ENCODE measurements at places on chromosomes 13 and 19.

GRCh38 chr13:23427342-23427843 lies 6.1 kb downstream of the SACS start:
- no peak for DNase-seq

DNA sequence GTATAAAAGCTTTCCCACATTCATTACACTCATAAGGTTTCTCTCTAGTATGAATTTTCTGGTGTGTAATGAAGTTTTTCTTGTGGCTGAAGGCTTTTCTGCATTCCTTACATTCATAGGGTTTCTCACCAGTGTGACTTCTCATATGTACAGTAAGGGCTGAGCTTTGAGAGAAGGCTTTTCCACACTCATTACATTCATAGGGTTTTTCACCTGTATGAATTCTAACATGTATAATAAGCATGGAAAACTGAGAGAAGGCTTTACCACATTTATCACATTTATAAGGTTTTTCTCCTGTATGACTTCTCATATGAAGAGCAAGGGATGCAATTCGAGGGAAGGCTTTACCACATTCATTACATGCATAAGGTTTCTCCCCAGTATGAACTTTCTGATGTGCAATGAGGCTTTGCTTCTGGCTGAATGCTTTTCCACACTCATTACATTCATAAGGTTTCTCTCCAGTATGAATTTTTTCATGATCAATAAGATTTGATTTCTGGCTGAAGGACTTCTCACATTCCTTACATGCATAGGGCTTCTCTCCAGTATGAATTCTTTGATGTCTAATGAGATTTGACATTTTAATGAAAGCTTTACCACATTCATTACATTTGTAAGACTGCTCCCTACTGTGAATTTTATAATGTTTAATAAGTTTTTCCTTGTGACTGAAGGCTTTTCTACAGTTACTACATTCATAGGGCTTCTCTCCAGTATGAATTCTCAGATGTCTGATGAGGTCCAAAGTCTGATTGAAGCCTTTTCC lies 42.6 kb downstream of the ZNF527 start:
- DNase-seq, result no peak

GRCh38 chr19:48443731-48444128 lies 2.1 kb upstream of the GRWD1 start:
- DNase-seq, result no peak

GRCh38 chr19:4229179-4229931 lies at the start of gene EBI3:
Gene EBI3, plus strand, starts transcription at chr19:4229523. Its CDS starts 28 bp downstream, at chr19:4229551.
- DNase-seq, result no peak

- DNase-seq, result no peak
These were observed 26.5 kb downstream of the CEP89 start for GRCh38 chr19:32945260-32945659.

- no peak for DNase-seq
These were observed 12.0 kb upstream of the MATK start for GRCh38 chr19:3798137-3798536.
